ENCODE measurements at places on chromosomes 11 and 22. TPM values are rescaled to one million over a fixed set of nuclear protein-coding genes. Genes with fewer than 3 reads are reported as not detected.
A peak's percentile ranks its signal among the peaks of the same experiment; 100 is the strongest.

REXO2 gene
- polyA plus RNA-seq, result 269 TPM

B4GALNT4 gene
- 1.4 TPM for polyA plus RNA-seq

GRCh38 chr11:88704485-88704884, 361.3 kb downstream of the GRM5 start:
- peak; percentile 13 for DNase-seq

DNA sequence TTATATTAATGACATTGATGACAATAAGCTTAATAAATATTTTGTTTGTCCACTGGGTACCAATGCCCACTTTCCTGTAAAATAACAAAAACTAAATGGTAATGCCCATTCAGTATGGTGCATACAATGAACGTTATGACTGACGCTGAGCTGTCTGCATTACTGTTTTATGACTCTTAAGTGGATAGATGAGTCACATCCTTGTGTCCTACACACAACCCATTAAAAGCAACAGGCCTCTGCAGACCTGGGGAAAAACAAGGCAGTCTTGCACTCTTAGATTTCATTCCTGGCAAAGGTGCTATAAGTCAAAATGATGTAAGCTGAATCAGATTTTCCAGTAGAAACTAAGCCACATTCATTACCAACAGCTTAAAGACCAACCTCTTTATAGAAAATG, 176.3 kb upstream of the TMEM45B start:
- DNase-seq, result peak; percentile 92

- no peak for DNase-seq
Measured at GRCh38 chr11:12731841-12732336, 57.7 kb downstream of the TEAD1 start.

GRCh38 chr22:26038365-26038764, 130.9 kb upstream of the SEZ6L start:
- DNase-seq, result no peak

- no peak for DNase-seq
Measured at GRCh38 chr11:65821107-65821506, 12.7 kb upstream of the SNX32 start.

DNA sequence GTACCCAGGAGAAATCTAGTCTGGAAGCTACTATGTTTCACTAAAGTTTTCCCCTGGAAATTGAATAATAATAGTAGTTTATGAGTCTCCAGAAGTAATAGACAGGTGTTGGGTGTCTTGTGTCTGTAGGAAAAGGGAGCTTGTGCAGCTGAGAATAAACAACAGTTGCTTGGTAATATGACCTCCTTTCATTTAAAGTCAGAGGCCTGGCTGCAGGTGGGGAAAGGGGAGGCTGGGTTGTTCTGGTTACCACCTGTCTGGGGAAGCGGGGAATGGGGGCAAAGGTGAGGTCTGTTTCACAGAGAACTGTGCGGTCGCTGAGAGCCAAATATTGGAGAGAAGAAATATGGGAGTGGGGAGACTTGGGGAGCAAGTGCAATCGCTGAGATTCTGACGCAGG, 3.3 kb upstream of the GRAMD1B start:
- DNase-seq, result no peak

Measured in fibroblast of lung (primary cell).